ENCODE measurements at places on chromosomes 4 and X.

DNA sequence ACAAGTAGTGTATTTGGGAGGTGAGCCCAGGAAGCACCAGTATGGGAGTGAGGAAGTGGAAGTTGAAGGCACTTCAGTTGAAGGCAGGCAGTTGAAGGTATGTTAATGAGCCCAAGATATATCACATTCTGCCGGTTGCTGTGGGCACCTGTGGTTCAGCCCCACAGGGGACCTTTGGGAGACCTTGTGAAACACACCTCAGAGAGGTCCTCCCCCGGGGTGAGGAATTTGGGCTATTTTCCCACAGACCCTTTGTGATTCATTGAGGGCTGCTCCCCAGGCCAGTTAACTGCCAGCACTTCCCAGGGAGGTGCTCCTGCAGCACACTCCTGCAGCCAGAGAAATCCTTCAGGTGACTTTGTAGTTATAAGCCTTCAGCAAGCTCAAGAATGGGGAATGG is 45.9 kb downstream of the PTCHD1 start:
- DNase-seq: no peak

- no peak for DNase-seq
Observed at GRCh38 chr4:159267869-159268285, 165.0 kb downstream of the RAPGEF2 start.

- no peak for DNase-seq
Observed at GRCh38 chr4:102420563-102421398, 75.5 kb upstream of the SLC39A8 start.

- no peak for DNase-seq
Observed at GRCh38 chr4:46852800-46853199, 56.2 kb downstream of the COX7B2 start.
